ENCODE measurements at places on chromosomes 4 and X.
A peak's percentile ranks its signal among the peaks of the same experiment; 100 is the strongest.

- no peak for DNase-seq
These were observed 6.7 kb downstream of the CD99 start for GRCh38 chrX:2697741-2698299.

DNA sequence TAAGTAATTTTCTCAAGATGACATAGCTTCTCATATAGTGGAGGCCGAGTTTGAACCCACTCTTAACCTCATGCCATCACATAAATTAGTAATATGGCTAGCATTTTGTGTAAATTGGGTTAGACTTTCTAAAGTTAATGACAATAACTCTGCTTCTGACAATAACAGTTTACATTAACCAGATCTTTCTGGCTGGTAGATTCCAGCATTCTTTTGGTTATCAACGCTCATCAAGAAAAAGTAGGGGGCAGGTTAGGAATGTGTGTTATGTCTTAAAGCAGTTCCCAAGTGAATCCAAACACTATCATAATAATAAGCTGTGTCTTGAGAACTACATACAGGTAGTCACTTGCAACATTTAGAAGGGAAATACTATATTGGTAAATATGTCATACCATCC is 162.5 kb downstream of the PRDM5 start:
- DNase-seq, result no peak

- peak; percentile 23 for DNase-seq
These were observed 219.8 kb downstream of the ZNF674 start for GRCh38 chrX:46325312-46325877.

GRCh38 chrX:26918631-26919030 is 544.5 kb downstream of the PPP4R3C start:
- no peak for DNase-seq

GRCh38 chrX:74187211-74187610 is 116.8 kb upstream of the ZCCHC13 start:
- no peak for DNase-seq

DNA sequence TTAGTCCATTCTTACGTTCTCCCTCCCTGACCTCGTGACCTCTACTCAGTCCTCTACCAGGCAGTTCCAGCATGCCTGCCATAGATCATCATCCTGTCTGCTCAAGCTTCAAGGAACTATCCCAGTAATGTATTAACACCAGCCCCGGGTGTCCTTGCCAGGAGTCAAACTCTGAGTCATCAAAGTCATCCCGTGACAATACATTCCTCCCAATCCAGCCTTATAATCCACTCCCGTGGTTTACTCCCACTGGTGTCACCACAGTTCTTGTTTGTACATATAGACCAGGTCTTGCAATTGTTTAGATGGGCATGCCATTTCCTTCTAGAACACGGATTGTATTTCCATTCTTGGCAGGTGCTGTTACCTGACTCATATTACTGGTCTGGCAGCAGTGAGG is 68.7 kb upstream of the TAB3 start:
- no peak for DNase-seq

- no peak for DNase-seq
These were observed 14.2 kb upstream of the TIMM8A start for GRCh38 chrX:101362757-101363156.

GRCh38 chr4:161816958-161817357 is 346.8 kb downstream of the FSTL5 start:
- DNase-seq, result no peak

DNA sequence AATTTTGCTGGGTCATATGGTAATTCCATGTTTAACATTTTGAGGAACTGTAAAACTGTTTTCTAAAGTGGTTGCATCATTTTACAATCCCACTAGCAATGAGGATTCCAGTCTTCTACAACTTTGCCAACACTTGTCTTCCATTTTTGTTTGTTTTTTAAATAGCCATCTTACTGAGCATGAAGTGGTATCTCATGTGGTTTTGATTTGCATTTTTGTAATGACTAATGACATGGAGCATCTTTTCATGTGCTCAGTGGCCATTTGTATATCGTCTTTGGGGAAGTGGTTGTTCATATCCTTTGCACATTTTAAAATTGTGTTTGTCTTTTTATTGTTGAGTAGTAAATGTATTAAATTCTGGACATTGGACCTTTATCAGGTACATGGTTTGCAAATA is 94.7 kb downstream of the TMEM131L start:
- no peak for DNase-seq

- DNase-seq, result no peak
These were observed 46.6 kb downstream of the ANKRD17 start for GRCh38 chr4:73211968-73212367.

DNA sequence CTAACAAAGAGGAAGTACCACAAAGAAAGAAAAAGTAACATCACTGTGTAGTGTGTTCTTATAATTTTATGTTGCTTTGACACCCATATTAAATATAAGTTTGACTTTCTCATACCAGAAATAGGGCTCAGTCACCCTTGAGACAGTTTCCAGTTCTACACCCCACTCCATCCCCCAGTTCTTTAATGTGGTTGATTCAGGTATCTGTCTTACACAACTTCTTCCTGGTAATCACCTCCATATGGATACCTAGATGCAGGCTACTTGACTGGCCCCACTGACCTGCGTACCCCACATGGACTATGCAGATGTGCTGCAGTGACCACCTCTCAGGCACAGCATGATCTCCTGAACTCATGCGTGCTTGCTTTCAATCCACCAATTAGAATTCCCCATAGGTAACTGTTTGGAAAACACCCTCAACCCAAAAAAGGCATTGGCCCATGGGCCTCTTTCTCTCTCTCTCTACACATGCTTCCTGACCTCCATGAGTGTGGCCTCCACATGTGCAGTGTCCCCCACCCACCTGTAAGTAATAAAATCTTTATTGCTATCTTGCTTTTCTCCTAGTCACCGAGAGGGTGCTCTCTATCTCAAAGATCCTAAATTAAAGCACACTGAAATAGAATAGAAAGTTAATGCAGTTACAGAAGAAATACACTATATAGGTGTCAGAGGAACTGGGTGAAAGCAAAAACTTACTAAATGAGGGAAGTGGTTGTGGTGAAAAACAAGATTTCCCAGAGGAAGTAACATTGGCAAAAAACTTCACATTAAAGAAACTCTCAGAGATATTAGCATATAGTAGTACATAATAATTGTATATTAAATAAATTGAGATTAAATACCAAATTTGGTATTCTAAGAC is 98.4 kb downstream of the ZAR1 start:
- DNase-seq, result no peak

GRCh38 chr4:184657144-184657543 is 7.6 kb downstream of the PRIMPOL start:
- no peak for DNase-seq

GRCh38 chr4:8069102-8069752 is 89.4 kb downstream of the ABLIM2 start:
- no peak for DNase-seq

GRCh38 chr4:85092536-85092935 is 126.0 kb upstream of the WDFY3 start:
- DNase-seq, result no peak

GRCh38 chr4:13599159-13599558 is 28.4 kb downstream of the BOD1L1 start:
- DNase-seq, result no peak

DNA sequence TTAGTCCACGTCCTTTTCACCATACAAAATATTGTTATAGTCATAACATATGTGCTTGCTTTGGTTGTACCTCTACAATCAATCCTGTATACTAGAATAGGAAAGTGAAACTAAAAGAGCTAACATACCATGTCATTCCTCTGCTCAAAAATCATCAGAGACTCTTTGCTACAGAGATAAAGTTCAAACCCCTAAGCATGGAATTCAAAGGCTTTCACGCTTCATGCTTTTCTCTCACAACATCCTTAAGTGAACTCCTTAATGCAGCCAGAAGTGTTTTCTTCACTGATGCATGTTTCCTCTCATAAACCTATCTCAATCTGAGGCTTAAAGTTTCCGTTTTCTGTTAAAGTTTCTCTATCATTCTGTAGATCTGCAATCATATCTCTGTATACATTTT is 744.6 kb upstream of the IGFBP7 start:
- no peak for DNase-seq

Measured in stimulated activated CD8-positive, alpha-beta memory T cell treated with anti-CD3 and anti-CD28 coated beads, Interleukin-12 subunit alpha, Interleukin-12 subunit beta, amount 100 ng/mL, for 4 hours (primary cell).